ENCODE measurements at places on chromosomes 5 and 9. TPM values are rescaled to one million over a fixed set of nuclear protein-coding genes. Genes with fewer than 3 reads are reported as not detected.

Gene PCDHB4
- total RNA-seq: not detected

Gene FABP6
- total RNA-seq: not detected

Gene RABGAP1
- total RNA-seq: 43.4 TPM

Gene SHISAL2B
- total RNA-seq: not detected

Gene DIRAS2
- total RNA-seq: not detected

Gene QRFP
- not detected for total RNA-seq

Gene GLRA1
- not detected for total RNA-seq

DNA sequence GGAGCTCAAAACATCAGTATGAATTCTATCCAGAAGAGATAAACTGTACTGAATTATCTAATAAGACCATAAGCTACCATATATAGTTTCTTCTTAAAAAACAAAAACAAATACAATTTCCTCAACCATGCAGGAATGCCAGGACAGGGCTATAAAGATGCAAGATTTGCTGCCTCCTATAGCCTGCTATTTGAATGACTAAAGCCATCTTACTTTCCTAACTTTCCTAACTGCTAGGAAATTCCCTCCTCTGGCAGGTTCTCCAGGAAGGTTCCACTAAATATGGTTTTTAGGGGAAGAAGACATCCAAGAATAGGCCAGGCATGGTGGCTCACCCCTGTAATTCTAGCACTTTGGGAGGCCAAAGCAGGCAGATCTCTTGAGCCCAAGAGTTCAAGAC lies 15.1 kb downstream of the KIF27 start:
- H3K36me3 ChIP-seq: peaks cover 25% of the 10 kb centered on the region
- no peak overlapping the region for H3K4me3 ChIP-seq
- peaks cover 4% of the 10 kb centered on the region for H3K4me1 ChIP-seq
- H3K27ac ChIP-seq: no peak overlapping the region
- DNase-seq: no peak
- H3K27me3 ChIP-seq: no peaks in the 10 kb centered on the region

DNA sequence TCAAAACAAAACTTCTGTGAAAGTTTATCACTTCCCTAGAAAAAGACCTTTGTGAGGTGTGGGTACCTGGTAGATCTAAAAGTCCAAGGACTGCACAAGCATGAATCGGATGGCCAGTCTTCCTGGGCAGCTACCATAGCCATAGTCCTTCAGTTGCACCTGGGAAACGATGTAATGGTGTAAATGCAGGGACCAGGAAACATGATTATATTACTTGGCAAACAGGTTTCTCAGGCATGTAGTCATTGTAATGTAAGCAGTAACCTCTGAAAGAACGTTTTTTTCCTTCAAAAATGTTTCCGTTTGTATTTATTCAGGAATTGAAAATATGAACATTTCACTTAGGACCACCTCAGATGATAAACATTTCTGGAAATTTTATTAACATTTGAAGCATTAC lies 433.4 kb downstream of the DTWD2 start:
- H3K4me3 ChIP-seq: no peak overlapping the region
- DNase-seq: no peak
- H3K27ac ChIP-seq: no peak overlapping the region
- no peaks in the 10 kb centered on the region for H3K4me1 ChIP-seq
- H3K36me3 ChIP-seq: no peaks in the 10 kb centered on the region

DNA sequence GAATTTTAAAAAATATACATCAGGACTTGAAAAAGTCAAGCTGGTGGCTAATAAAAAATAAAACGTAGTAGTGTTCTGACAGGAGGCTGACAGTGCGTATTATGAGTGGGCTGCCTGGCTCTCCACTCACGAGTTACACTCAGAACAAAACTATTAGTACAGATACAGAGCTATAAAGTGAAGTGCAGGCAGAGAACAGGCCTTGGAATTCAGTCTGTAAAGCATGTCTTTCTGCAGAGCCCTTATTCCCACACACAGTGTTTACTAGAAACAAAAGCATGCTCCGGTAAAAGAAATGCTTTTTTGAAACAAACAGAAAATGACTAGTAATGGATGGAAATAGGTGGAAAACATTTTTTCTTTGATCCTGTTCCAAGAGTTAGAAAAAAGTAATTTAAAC lies 334.7 kb downstream of the DIRAS2 start:
- no peak for DNase-seq
- peaks cover 36% of the 10 kb centered on the region for H3K27me3 ChIP-seq
- no peaks in the 10 kb centered on the region for H3K4me1 ChIP-seq
- H3K36me3 ChIP-seq: no peaks in the 10 kb centered on the region

- H3K36me3 ChIP-seq: peaks cover 9% of the 10 kb centered on the region
- H3K27ac ChIP-seq: no peak overlapping the region
- DNase-seq: no peak
- H3K4me3 ChIP-seq: no peak overlapping the region
- H3K4me1 ChIP-seq: no peaks in the 10 kb centered on the region
- no peaks in the 10 kb centered on the region for H3K27me3 ChIP-seq
Measured at GRCh38 chr9:80147866-80148265, 576.1 kb downstream of the TLE4 start.

- no peak overlapping the region for H3K4me3 ChIP-seq
- H3K4me1 ChIP-seq: peaks cover 68% of the 10 kb centered on the region
- no peaks in the 10 kb centered on the region for H3K27me3 ChIP-seq
- peak; percentile 20 for DNase-seq
- peak overlapping the region; percentile 82 for H3K27ac ChIP-seq
Measured at GRCh38 chr5:173781816-173782670, 106.1 kb upstream of the CPEB4 start.

DNA sequence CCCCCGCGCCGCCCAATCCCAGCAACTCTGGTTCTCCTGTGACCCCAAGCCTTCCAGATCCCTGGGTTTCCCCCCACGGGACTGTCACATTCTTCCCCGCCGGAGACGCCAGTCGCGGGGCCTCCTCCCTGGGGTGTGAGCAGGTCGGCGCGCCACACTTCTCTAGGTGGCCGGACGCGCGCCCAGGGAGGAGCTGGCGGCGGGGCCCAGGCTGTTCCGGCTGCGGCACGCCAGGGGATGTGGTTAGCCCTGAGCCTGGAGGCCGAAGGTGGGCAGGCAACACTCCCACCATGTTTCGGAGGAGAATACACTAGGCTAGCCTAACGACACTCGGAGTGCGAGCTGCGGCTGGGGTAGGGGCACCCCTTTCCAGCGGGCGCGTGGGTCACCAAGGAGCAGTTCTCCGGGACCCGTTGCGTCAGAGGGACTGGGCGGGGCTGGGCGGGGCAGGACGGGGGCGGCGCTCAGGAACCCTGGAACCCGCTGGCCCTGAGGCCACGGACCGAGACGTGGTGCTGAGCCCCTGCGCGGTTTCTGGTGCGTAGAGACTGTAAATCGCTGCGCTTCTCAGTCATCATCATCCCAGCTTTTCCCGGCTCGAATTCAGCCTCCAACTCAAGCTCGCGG lies at the start of gene SLC27A6:
SLC27A6 (plus strand) TSS at position 478 of the 627 bp plus-strand sequence. CDS start 650 bp downstream, outside the sequence.
- H3K27me3 ChIP-seq: peaks cover 31% of the 10 kb centered on the region
- H3K27ac ChIP-seq: no peak within 1 kb of the TSS
- H3K36me3 ChIP-seq: no peaks in the 10 kb centered on the region
- H3K4me3 ChIP-seq: no peak within 1 kb of the TSS
- no peaks in the 10 kb centered on the region for H3K4me1 ChIP-seq
- no peak for DNase-seq

GRCh38 chr5:56369361-56369811 lies 136.3 kb upstream of the ANKRD55 start:
- H3K36me3 ChIP-seq: peaks cover 2% of the 10 kb centered on the region
- H3K27ac ChIP-seq: no peak overlapping the region
- H3K4me1 ChIP-seq: no peaks in the 10 kb centered on the region
- H3K27me3 ChIP-seq: no peaks in the 10 kb centered on the region

DNA sequence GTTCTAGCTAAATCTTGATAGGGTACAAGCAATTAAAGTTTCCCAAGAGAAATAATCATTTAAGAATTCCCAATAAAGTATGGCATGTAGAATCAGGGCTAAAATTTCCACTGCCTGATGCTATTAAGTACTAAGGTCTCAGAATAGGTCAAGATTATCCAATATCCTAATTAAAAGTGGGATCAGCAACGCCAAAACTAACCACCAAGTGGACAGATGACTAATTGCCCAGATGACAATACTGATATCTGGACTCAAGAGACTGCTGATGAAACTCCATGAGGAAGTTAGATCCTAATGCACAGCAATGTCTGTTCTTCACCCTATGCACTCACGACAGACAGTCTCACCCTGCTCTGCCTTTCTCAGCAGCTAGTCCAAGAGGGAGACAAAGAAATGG lies 14.3 kb downstream of the DEPDC1B start:
- no peak overlapping the region for H3K4me3 ChIP-seq
- H3K27me3 ChIP-seq: peaks cover 3% of the 10 kb centered on the region
- DNase-seq: no peak
- no peaks in the 10 kb centered on the region for H3K4me1 ChIP-seq
- H3K36me3 ChIP-seq: no peaks in the 10 kb centered on the region

DNA sequence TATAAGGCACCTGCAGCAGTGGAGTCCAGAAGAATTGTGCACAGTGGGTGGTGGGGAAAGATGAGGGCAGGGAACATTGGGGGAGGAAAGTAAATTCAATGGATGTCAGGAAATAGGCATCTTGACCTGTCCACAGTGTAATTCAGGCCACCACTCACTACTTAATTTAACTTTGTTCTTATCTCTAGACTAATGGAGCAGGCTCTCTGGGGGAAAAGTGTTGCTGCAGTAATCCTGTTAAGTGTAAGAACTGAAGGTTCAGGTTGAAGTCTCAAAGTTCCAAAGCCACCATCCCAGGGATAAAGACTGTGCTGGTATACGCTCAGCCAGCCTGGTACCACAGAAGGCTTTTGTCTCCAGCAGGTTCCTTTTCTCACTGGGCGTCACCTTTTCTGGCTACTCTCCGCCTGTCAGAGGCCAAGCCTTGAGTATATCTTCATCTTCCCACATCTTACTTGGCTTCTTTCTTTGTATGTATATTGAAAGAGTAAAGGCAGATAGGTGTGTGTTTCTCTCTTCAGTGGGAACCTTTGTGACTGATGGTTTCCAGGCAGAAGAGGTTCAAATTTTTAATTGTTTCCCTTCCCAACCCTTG lies 150.9 kb upstream of the DMRT1 start:
- peak overlapping the region; percentile 44 for H3K27ac ChIP-seq
- H3K27me3 ChIP-seq: peaks cover 1% of the 10 kb centered on the region
- H3K4me3 ChIP-seq: no peak overlapping the region

DNA sequence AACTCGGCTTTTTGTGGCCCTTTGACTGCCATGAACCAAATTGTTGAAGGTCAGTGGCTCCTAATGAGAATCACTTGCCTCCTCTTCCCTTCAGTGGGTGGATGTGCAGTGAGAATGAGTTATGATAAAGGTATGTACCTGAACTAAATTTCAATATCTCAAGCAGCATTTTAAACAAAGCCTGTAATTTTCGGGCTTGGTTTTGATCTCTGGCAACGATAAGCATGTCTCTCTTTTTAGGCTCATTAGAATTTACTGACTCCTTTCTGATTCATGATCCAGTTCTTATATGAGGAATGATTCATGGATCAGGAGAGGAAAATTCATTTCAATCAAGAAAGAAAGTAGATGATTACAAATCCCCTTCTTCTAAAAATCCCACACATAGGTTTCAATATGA lies 305.5 kb downstream of the ARRDC3 start:
- peaks cover 3% of the 10 kb centered on the region for H3K27me3 ChIP-seq
- no peak for DNase-seq
- H3K4me1 ChIP-seq: no peaks in the 10 kb centered on the region
- no peak overlapping the region for H3K27ac ChIP-seq
- H3K4me3 ChIP-seq: no peak overlapping the region

DNA sequence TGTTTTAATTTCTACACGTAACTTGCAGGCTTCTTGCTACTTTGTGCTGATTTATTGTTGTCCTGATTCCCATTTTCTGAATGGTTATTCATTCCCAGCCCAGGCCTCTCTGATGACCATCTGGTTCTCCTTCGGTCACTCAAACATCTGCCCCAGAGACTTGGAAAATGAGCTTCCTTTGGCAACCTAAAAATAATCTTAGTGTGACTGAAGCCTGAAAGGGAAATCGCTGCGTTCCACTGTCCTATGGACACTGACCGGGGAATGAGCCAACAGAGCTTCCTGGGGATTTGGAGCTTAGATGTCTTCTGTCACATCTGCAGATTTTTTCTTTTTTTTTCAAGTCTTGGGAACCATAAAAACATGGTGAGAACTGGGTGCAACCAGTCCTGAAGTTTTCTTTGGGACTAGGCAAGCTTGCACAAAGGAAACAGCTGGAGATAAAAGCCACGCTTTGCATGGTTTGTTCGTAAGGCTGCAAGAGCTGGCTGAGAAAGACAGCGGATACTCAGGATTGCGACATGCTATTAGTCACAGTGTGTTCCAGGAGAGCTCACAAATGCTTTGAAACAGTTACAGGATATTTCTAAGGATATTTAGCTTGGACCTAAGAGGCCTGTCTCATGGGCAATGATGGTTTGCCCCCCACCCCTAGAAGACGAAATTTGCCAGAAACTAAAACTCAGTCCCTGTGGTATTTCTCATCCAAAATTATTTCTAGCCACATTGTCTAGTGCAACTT lies 146.2 kb downstream of the GOLPH3 start:
- H3K4me1 ChIP-seq: peaks cover 4% of the 10 kb centered on the region
- DNase-seq: no peak
- H3K27me3 ChIP-seq: no peaks in the 10 kb centered on the region
- H3K27ac ChIP-seq: no peak overlapping the region

DNA sequence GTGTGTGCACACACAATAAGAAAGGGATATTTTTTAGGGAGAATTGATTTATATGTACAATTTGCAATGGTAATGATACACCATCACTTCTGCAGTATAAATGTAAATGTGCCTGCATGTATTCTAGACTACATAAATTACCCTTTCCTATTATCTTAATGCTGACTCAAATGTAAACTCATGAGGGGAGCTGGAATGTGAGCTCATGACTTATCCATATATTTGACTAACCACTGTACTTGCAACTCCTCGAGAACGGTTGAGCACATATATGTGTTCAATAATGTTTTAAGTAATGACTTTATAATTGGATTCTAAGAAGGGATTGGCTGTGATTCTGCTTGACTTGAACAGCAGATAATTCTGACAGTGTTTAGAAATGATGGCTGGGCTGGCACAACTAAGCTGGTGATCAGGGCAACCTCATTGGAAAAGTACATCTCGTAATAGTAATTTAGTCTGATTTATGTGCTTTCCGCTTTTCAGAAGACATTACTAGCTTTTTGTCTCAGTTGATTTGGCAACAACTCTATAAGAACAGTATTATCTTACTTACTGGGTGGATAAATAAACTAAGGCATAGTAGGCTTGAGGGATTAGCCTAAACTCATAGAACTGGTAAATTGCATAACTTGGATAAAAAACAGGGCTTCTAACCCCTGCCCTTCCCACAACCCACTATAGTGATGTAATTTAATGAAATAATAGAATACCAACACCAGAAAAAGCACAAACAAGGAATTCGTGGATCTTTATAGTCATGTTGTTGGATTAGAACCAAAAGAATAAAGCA lies 130.2 kb upstream of the SPEF2 start:
- DNase-seq: no peak
- H3K27me3 ChIP-seq: peaks cover 9% of the 10 kb centered on the region
- H3K27ac ChIP-seq: no peak overlapping the region

DNA sequence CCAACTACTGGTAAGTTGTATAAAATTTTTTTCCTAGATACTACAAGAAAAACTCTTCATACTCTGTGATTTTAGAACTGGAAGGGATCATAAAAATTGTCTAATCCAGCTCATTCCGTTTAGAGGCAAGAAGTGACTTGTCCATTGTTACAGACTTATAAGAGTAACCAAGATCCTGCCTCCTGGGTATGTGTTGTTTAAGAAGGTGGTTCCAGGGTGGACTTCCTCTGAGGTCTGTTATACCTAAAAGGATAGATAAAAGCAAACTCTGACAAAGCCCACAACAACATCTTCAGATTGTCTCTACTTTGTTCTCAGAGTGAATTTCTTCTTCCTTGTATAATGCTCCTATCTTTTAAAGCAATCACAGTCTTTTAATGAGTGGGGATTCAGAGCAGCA lies 24.2 kb downstream of the TGFBR1 start:
- peaks cover 15% of the 10 kb centered on the region for H3K36me3 ChIP-seq
- peaks cover 90% of the 10 kb centered on the region for H3K4me1 ChIP-seq
- peak overlapping the region; percentile 27 for H3K4me3 ChIP-seq
- peak; percentile 56 for DNase-seq

All from naive thymus-derived CD8-positive, alpha-beta T cell (primary cell).